Activated naive CD4-positive, alpha-beta T cell treated with anti-CD3 and anti-CD28 coated beads, Interleukin-2, amount 50 U/mL, for 16 hours (primary cell): ENCODE measurements at places on chromosomes 12 and 14.

DNA sequence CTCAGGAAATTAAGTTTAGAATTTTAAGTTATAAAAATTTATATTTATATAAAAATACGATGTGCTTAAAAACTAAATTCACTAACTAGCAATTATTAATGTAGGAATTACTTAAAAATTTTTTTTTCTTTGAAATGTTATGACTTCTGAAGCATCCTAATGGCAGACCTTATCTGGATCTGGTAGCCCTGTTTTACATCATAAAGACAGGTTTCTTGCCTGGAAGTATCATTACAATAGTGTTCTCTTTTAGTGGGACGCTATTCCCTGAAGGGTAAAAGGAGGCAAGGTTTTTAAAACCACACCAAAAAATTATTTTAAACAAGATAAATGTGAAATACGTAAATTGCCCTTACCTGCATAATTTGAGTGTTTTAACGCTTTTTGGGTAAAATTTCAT lies 2.1 kb downstream of the WDR20 start:
- no peak for DNase-seq

- no peak for DNase-seq
These were observed 13.3 kb upstream of the ANAPC5 start for GRCh38 chr12:121365416-121366062.

DNA sequence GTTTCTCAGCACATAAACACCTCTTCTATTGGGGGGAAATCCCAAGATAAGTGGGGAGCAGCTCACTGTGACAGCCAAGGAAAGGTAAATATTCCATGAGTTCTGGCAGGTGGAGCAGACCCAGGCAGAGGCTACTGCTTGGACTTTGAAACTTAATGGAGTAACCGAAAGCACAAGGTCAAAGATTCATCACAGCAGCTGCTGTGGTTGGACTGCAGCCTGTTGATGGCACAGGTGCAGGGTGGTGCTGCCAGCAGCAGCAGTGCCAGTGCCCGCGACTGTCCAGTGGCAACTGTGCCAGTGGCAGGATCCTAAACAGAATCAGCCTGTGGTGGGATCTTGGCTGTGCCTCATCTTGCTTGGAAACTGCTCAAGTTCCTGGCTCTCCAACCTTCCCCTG lies 81.4 kb upstream of the ARID2 start:
- no peak for DNase-seq

DNA sequence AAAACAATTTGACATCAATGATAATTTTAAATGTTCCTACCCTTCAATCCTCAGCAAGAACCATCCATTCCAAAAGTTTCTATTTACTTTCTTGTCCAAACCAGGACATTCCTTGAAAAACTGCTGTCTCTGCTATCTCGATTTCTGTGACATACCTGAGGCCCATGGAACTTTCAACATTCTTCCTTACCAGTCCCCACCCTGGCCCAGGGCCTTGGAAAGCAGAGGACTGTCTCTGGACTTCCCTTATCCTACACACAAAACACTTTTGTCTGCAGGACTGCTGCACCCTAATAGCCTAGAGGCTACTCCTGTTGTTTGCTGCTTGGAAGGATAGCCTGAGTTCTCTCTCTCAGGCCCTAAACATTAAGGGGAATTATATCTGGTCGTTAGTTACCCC lies 151.8 kb upstream of the DHRS4 start:
- DNase-seq: no peak

DNA sequence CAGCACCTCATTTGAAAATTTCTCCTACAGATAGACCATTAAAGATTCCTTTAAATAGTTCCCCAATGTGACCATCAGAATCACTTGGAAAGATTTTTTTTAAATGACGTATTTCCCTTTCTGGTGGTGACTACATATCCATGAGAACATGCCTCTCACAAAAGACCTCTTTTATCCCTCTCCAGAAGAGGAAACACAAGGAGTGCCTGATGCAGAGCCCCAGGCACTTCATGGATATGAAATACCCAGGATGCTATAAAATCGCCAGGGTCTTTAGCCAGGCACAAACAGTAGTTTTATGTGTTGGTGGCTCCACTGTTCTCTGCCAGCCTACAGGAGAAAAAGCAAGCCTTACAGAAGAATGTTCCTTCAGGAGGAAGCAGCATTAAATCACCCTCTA lies 97.1 kb downstream of the ETNK1 start:
- DNase-seq: no peak

DNA sequence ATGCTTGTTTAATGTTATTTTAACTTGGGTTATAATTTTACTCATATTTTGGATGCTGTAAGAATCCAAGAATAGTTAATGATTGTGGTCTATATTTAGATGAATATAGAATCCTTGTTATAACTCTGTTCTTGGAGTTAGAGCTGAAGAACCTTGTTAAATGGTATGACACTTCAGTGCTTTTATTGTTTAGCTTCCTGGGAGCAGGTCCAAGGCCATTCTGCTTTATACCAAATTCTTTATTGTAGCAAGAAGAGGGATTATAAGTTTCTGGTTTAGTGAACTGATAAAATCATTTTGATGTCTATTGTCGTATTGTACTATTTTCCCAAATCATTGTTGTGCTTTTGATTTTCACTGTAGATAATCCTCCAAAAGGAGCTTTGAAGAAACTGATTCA lies 69.4 kb downstream of the MIA2 start:
- no peak for DNase-seq

DNA sequence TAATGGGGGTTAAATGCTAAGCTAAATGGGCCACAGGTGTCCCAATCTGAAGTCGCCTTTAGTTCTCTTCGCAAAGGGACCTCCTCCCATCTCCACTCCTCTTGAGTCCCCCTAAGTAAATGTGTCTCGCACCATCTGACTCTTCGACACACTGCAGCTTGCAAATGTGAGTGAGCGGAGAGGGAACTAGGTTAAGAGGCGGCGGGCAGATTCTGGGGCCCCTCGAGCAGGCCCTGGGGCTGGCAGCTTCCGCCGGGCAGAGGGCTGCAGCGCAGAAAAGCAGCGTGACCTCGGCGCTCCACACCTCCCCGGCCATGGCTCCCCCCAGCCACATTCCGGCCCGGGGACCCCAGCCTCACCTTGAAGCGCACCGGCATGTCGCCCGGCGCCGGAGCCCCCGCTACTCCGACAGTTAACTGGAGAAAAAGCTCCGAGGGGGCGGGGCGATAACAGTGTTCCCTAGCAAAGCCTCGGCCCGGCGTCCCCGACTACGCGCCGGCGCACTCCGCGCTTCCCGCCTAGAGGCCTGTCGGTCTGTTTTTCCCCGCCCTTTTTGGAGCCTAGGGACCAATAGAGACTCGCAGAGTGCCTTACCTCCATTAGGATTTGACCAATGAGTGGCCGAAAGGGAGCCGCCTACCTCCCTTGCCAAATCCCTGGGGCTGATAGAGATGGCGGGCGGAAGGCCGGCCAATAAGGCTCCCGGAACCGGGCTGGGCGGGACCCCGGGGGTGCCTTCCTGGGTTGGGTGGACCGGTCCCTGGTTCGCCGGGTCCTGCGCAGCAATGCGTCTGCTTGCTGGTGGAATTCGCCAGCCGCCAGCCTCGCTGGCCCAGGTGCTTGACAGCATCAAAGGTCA lies at the start of gene MDM1:
Gene MDM1, minus strand, starts transcription at position 494 of the 859 bp plus-strand sequence. Its CDS starts 117 bp downstream, at position 377.
- peak; percentile 97 for DNase-seq

- no peak for DNase-seq
These were observed 144.4 kb upstream of the TMPO start for GRCh38 chr12:98370976-98371375.

GRCh38 chr12:52942066-52942900 lies 6.6 kb upstream of the KRT18 start:
- no peak for DNase-seq

DNA sequence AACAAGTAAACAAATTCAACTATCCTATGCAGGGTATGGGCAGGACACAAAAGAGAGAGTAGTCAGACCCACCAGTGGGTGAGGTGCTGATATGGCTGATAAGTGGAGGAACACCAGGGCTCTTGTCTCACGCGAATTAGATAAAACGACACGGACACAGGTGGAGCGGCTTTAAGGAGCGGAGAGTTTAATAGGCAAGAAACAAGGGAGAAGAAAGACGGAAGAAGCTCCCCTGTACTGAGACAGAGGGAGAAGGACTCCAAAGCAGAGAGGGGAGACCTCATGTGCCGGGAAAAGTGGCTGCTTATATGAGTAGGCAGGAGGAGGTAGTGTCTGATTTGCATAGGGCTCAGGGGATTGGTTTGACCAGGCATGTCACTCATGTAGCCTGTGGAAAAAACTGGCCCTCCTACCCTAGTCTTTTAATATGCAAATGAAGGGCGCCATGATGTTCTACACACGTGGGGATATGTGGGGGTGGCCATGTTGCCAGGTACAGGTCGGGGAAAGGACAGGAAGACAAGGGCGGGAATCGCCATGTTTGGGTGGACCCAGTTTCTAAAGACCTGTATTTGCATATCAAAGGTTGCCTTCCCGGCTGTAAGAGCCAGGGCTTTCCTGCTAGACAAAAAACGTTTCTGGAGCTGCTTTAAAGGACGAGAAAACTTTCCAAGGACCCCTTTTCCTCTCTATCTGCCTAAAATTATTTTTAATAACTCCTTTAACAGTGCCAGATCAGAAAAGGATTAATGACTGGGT lies 28.8 kb downstream of the RPGRIP1 start:
- peak; percentile 84 for DNase-seq

DNA sequence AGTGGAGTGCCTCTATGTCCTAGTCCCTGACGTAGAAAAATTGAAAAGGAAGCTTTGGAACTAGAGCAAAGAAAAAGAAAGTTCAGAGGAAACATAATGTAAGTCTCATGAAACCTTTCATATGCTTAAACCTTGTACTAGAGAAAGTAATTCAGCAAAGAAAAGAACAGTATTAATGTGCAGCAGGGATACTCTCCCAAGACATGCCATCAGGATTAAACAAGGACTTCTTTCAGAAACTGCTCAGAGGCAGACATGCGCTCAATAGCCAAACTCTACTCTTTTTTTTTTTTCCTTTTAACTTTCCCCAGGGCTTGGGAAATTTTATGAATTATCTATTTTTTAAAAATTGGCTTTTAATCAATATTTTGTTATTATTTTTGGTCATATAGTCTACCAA lies 7.1 kb upstream of the ASB8 start:
- no peak for DNase-seq

GRCh38 chr12:109018296-109018695 lies 2.6 kb downstream of the SVOP start:
- no peak for DNase-seq
